ENCODE measurements at places on chromosomes 1 and 21.

DNA sequence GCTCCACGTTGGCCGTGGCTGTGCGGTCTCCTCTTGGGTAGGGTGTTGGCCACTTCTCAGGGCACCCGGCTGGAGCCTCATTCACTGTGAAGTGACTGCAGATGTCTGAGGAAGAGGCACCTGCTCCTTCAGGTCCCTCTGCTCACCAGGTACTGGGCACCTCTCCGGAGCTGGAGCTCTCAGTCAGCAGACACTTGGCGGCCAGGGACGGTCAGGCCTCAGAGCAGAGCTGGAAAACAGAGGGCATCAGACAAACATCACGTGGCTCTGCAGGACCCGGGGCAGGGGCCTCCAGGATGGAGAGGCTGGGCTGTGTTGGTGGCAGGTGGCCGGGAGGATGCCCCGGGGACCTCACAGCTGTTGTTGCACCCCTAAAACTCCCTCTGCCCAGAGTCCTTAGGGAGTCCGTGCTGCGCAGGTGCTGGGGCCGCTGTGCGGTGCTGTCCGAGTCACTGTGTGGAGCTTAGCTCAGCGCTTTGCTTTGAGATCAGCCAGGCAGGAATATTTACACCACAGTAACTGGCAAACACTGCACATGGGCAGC is 59.7 kb downstream of the SLX9 start:
- no peak for DNase-seq

DNA sequence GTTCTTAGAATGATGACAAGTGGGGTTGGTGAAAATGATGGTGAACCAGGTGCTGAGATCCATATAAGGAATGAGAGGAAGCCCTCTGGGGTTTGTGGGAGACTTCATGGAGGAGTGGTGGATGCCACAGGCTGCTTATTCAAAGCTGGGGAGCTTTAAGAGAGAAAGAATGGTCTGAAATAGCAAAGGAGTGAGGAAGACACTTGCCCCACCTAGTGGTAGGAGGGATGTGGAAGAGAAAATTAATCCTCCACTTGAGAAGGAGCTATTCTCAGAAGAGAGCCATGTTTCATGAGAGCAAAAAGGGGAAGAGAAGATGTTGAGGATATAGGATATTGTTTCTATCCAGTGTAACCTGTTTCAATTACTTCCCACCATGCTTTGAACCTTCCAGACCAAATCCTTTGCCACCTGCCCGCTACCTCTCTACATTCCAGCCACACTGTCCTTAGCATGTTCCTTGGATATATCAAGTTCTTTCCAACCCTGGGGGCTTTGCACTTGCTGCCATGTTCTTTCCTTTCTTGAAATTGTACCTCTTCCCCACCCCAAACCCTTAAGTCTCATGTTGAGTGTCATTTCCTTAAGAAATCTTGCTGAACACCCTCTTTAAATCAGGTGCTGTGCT is 19.6 kb upstream of the ZNF648 start:
- peak; percentile 20 for DNase-seq

DNA sequence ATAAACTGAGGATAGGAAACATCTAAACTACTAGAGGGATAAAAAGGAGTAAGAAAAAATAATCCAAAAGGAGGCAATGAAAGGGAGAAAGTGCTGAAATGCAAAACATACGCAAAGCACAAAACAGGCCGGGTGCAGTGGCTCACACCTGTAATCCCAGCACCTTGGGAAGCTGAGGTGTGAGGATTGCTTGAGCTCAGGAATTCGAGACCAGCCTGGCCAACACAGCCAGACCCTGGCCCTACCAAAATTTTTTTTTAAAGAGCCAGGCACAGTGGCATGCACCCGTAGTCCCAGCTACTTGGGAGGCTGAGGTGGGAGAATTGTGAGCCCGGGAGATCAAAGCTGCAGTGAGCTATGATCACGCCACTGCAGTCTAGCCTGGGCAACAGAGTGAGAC is 10.5 kb downstream of the SPOCD1 start:
- no peak for DNase-seq

DNA sequence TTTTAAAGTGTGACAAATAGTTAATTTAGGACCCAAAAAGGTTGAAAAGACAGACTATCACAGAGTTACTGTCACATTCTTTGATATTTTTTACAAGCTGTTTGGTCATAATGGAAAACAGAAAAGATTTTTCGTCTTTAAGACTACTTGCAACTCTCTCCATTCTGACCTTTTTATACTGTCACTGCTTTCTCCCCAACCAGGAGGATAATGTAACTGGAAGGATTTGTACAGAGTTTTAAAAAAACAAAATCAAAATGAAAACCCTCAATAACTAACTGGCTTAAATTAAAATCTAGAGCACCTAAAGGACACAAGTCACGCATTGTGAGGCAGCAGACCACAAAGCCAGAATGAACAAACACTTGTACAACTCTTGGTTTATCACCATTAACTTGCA is 257.7 kb downstream of the FAF1 start:
- no peak for DNase-seq

GRCh38 chr1:73623946-73624345 is 574.0 kb downstream of the LRRIQ3 start:
- DNase-seq: no peak

DNA sequence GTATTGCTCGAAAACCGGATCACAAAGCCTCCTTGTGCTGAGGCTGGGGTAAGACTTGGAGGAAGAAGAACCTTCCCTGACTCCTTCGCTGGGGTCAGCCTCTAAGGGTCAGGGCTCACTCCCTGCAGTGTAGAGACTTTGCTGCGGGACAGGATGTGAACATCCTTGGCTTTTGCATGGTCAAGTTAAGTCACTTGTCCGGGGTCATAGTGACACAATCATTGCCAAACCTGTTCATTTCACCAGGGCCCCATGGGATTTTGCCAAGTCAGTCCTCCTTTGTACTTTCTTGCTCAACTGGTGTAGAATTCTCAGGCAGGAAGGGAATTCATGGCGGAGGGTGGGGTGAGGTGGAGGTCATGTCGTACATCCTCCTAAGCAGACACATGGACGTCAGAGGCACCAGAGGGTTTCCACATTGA is 24.7 kb upstream of the IL10 start:
- no peak for DNase-seq

GRCh38 chr1:38297842-38298241 is 251.2 kb upstream of the POU3F1 start:
- no peak for DNase-seq

- DNase-seq: no peak
These were observed 7.0 kb downstream of the UBE2Q1 start for GRCh38 chr1:154551474-154551873.

- no peak for DNase-seq
These were observed 1.2 kb downstream of the VAV3 start for GRCh38 chr1:107963601-107964335.

DNA sequence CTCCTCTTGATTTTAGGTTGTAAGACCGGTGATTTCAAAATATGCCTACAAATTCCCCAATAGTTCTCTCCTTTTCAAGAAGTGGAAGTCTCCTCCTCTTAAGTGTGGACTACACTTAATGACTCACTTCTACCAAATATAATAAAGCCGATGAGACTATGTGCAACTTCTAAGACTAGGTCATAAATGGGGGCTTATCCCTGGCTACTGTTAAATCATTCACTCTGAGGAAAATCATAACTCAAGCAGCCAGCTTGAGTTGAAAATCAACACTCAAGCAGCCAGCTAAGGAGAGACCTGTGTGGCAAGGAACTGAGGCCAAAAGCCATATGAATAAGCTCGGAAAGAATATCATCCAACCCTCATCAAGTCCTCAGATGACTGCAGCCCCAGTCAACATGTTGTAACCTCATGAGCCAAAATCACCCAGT is 49.6 kb upstream of the PSMG1 start:
- peak; percentile 9 for DNase-seq

- no peak for DNase-seq
These were observed 29.6 kb upstream of the ZNF326 start for GRCh38 chr1:89965193-89965768.

GRCh38 chr1:44112486-44112885 is 6.1 kb upstream of the KLF17 start:
- no peak for DNase-seq

DNA sequence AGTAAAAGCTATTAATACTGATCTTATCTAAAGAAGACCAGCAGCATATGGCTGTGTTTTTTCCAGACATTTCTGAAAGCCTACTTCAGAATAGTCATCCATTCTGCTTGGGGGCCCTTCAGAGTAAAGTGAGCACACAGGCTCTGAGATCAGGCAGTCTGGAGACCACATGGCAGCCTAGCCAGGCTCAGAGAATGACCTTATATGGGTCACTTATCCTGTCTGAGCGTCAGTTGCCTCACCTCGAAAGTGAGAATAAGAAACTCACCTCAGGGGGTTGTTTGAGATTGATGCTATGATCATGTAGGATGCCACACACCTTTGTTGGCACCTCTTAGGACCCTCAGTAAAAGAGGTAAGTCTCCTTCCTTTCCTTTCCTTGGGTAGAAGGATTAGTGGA is 270.4 kb downstream of the GRIK1 start:
- no peak for DNase-seq

DNA sequence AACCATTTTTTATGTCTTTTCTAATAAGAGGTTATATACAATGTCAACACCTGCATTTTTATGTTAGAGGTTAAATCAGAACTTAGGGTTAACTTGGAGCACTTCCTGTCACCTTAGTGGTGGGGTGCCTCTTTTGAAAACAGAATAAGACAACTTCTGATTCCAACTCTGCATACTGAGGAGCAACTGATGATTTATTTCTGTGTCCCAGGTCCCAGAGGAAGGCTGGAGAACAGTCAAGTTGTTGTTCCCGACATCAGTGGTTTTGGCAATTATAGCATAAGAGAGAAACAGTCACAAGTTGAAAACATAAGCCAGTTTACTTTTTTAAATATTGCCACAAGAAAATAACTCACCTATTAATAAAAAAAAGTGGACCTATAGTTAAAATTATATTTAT is 871.0 kb upstream of the ADAMTS5 start:
- no peak for DNase-seq

DNA sequence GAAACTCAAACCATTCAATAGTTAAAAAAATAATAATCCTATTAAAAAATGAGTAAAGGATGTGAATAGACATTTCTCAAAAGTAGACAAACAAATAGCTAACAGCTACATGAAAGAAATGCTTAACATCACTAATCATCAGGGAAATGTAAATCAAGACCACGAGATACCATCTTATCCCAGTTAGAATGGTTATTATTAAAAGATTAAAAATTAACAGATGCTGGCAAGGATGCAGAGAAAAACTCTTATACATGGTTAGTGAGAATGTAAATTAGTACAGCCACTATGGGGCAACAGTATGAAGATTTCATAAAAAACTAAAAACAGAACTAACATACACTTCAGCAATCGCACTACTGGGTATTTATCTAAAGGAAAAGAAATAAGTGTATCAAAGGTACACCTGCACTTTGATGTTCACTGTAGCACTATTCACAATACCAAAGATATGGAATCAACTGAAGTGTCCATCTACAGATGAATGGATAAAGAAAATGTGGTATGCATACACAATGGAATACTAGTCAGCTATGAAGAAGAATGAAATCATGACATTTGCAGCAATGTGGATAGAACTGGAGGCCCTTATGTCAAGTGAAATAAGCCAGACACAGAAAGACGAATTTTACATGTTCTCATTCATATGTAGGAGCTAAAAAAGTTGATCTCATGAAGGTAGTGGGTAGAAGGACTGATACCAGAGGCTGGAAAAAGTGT is 117.9 kb downstream of the ACBD6 start:
- no peak for DNase-seq

DNA sequence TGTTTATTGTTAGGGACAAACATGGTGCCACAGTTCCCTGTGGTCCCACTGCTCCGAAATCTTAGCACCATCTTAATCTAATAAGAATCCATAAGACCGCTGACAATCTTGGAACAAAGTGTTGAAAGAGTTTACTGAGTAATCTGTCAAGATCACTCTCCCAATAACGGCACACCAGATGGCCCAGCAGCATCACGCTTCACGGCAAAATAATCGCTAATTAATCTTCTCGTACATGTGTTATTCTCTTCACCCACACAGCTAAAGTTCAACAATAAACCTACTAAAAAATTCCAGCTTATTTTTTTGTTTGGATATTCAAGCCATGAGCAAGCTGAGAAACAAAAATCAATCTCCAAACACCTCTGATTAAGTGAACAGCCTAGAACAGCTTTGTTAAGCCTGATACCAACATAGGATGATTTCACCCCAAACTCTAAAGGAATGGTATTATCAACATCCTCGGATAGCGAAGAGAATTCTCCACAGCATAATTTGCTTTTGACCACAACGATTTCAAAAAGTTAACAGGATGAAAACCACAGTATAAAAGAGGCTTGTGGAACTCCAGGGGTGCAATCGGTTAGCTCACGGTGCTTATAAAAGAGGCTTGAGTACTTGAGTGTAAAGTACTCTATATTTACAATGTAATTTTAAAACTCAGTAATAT is 329.9 kb upstream of the GREM2 start:
- DNase-seq: no peak

DNA sequence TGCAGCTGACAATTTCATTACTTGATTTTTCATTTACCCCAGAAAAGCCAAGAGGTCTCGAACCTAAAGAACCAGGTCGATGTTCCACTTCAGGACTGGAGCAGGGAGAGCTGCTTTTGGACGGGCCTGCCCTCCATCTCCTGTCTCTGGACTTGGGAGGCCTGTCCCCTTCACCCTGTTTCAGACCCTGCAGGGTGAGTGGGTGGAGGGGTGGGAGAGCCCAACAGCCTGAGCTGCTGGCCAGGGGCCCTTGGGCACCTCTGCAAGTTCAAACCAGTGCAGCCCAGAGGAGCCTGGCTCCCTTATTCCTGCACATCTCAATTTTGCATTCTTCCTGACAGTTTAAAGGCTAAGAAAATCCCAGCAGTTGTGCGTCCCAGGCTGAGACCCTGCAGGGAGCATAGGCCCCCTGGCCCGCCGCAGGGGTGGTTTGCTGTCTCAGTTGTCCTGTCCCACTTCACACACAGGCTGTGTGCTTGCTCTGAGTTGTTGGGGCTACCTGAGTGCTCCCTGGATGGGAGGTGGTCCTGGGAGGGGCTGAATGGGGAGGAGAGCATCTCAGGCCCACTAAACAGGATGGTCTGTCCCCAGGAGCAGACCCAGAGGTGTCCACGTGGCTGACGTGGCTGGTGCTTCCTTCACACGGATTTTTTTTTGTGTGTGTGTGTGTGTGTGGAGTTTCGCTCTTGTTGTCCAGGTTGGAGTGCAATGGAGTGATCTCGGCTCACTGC is 443.7 kb downstream of the PTPRU start:
- no peak for DNase-seq

GRCh38 chr1:179298952-179299351 is 5.4 kb downstream of the SOAT1 start:
- no peak for DNase-seq

Data from foreskin fibroblast (primary cell).